ENCODE measurements at places on chromosomes 3 and 15.

DNA sequence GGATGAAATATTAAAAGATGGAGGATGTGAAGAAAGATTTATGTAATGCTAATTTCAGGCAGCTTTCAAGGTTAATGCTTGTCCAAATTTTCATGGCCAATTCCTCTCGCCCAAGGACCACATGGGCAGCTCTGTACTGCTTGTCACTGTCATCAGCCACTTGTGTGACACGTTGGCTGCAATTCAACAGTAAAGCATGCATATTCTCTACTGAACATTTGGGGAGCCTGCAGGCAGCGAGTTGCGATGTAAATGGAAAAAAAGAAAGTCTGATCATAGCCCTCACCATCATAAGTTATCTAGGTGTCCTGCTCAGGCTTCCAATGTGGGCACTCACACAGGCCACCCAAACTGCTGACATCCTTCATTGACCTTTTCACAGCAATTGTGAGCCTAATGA lies 1026.8 kb upstream of the NR2F2 start:
- no peak for DNase-seq

GRCh38 chr15:49436751-49437150 lies 13.7 kb downstream of the FGF7 start:
- DNase-seq = no peak

DNA sequence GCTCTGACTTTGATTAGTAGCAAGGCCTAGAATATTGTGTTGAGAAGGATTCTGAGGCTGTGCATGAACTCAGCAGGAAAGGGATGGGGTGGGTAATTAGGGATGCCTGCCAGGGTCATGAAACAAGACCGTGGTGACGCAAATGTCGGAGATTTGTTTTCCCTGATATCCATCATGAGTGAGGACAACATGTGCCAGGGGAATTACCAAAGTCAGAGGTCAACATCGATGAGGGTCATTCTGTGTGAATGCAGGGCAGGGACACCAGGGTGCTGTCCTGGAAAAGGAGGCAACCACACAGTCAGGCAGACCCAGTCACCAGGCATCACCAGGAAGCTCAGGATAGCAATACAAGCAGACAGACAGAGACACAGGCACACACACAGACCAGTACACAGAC lies 52.2 kb downstream of the SLCO2A1 start:
- DNase-seq = no peak

- DNase-seq = no peak
Observed at GRCh38 chr15:49589030-49589429, 31.6 kb downstream of the FAM227B start.

DNA sequence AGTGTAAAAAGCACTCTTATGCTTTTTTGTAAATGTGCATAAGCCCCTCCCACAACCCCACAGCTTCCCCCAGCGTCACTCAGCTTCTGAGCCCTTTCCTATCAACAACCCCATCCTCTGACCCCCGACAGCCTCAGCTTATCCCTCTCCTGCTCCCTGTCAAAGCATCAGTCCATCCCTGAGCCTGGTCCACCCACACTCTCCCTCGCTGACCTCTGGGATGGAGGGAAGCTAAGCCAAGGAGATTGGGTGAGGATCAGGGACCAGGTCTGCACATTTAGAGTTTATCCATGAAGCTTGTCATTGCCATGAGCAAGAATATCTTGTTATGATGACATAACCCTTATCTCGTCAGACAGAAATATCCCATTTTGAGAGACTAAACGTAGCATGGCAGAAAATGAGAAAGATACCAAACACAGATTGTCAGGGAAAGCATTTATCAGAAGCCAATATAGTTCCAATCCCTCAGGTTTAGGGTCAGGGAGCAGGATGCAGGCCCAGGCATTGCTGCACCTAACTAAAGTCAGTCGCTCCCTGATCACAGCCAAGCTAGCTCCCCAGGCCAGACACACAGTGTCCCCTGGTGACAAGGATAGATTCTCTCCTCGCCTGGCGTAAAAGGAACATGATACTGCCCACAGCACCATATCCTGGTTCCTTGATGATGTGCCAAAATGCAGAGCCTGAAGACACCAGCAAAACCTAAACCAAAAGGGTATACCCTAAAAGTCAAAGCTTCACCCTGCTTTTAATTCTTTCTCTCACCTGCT lies 66.9 kb downstream of the DCLK3 start:
- DNase-seq = no peak

DNA sequence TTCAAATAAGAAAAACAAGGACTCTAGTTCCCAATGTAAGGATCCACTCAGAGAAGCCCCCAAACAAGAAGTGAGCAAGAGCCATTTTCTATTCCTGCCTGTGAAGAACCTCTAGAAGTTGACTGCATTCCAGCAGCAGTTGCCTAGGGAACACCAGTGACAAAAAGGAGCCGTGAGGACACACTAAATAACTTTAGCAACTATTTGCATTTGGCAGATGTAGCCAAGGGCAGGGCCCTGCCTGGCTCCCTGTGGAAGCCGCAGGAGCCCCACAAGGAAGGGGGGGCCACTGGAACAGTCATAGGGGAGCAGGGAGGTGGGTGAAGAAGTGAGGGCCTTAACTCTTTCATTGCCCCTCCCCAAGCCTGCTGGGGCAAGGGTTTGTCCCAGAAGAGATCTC lies 470.2 kb upstream of the PROK2 start:
- no peak for DNase-seq
